ENCODE measurements at places on chromosomes 13 and 19.

GRCh38 chr13:113110048-113110851 is 4.7 kb downstream of the F7 start:
- no peak for DNase-seq

GRCh38 chr19:41698746-41699230 is 9.6 kb upstream of the CEACAM5 start:
- DNase-seq = no peak

DNA sequence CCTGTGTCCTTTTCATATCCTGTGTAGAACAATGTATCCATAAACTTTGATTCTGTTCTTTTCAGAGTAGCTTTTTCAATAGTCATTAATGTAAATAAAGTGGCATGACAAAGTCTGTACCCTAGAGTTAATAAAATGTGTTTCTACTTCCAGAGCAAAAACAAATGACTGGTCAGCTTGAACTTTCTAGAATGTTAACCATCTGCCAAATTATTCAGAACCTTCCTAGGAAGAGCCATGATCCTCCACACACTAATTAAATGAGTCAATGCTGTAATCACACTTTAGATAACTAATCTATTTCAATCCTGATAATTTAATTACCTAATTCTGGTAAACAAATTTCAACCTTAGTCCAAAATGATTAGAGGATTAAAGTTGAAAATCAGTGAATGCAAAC is 73.2 kb downstream of the DIAPH3 start:
- no peak for DNase-seq

- no peak for DNase-seq
Observed at GRCh38 chr13:58343076-58343475, 711.5 kb downstream of the PCDH17 start.

Measured in ascending aorta (tissue), 2 donors.